ENCODE measurements at places on chromosomes 1 and 21. TPM values are rescaled to one million over a fixed set of nuclear protein-coding genes. Genes with fewer than 3 reads are reported as not detected.

GRCh38 chr1:110040548-110040947 lies 6.1 kb downstream of the STRIP1 start:
- DNase-seq = no peak

DNA sequence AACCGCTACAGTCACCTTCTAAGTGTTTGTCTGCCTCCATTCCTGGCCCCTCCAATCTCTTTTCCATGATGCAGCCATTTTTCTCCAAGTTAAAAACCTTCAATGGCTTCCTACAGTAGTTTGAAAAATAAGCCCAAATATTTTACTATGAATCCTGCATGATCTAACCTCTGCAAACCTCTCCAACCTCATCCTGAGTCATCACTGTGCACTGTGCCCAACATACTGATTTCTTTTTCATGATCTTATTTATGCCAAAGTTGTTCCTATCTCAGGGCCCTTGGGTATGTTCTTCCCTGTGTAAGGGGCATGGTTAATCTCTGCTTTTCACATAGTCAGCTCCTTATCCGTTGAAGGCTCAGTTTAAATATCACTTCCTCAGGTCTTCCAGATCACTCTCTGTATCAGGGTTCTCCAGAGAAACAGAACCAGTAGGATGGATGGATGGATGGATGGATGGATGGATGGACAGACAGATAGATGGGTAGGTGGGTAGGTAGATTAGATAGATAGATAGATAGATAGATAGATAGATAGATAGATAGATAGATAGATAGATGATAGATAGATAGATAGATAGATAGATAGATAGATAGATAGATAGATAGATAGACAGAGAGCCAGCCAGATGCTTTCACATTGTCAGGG lies 18.1 kb upstream of the PTPN14 start:
- DNase-seq = no peak

- DNase-seq = no peak
These were observed 1.2 kb upstream of the ATF3 start for GRCh38 chr1:212607206-212607912.

GRCh38 chr1:68327414-68327813 lies 95.1 kb upstream of the WLS start:
- DNase-seq = no peak

- no peak for DNase-seq
These were observed 43.9 kb downstream of the LMX1A start for GRCh38 chr1:165312591-165312990.

DNA sequence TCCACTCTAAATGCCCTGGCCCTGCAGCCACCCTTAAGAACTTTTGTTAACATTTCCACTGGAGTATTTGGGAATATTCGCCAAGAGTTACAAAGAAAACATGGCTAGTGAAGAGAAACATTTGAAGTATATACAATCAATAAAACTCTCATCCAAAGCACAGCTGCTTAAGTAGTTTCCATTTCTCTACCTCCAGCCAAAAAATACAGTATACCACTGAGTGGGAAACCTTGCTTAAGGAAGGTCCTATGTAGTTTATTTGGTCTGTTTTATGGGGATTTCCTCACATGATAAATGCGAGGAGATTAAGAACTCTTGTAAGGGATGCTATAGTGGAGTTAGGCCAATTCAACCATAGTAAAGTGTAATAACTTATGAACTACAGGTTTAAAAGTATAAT lies 382.5 kb downstream of the NEGR1 start:
- no peak for DNase-seq

- DNase-seq = no peak
These were observed 737 bp downstream of the C1orf162 start for GRCh38 chr1:111474521-111474920.

- DNase-seq = no peak
These were observed 26.2 kb upstream of the HHAT start for GRCh38 chr1:210302501-210302900.

- peak; percentile 23 for DNase-seq
These were observed at the start of gene CR1 for GRCh38 chr1:207495801-207496792. CR1 (plus strand) TSS chr1:207496157; CDS start chr1:207496268, 111 bp downstream.

GRCh38 chr1:27542463-27543273 lies 52.7 kb upstream of the WASF2 start:
- DNase-seq = peak; percentile 95

DNA sequence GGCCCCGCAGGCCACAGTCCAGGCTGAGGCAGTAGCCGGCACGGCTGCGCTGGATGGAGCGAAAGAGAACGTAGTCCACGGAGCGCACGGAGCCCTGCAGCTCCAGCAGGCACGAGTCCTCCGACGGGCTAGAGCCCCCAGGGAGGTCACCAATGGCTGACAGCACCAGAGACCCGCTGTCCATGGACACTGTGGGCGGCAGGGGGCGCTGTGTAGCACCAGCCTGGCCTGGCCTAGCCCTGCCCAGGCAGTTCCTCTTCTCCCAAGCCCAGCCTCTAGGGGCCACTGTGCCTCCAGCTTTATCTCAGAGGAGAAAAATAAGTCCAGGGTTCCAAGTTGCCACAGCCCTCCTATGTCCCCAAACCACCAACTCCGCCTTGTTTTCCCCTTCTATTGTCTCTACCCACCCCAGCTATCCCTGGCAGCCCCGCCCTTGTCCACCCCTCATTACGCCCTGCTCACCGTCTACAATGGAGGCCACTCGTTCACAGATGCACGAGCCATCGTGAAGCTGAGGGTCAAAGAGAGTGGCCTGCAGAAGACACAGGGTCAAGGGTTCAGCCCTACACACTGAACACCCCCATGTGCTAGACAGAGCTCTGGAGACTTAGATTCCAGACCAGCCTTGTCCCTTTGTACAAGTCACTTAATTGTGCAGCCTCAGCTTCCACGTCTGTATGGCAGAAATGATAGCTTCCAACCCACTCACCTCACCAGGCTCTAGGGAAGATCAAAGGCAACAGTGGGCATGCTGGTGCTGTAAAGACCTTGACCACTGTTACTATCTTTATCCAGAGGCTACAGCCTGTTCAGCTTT lies 4.4 kb downstream of the ENTREP3 start:
- peak; percentile 96 for DNase-seq

DNA sequence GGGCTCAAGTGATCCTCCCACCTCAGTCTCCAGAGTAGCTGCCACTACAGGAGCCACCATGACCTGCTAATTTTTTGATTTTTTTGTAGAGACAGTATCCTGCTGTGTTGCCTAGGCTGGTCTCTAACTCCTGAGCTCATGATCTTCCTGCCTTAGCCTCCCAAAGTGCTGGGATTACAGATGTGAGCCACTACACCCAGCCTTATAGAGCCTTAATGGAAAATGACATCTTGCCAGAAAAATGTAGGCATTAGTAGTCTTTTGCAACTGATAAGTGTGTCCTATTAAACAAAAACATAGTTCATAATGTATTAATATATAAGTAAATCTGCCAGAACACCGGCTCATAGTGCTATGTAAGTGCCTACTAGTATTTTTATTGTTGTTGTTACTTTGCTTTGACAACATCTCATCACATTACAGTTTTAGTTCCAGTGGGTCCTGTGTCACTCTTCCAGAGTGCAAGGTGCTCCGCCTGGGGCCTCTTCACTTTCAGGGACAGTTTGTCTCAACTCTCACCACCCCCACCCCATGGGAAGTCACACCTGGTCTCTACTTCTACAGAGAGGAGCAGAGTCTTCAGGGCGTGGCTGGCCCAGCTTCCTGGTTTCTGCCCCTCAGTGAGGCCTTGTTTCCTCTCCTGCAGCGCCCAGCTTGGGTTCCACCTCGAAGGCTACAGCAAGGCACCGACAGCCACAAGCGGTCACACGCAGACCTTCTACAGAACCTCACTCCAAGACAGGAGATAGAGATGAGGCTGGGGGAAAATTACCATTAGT lies 30.1 kb downstream of the RHOU start:
- DNase-seq = no peak

DNA sequence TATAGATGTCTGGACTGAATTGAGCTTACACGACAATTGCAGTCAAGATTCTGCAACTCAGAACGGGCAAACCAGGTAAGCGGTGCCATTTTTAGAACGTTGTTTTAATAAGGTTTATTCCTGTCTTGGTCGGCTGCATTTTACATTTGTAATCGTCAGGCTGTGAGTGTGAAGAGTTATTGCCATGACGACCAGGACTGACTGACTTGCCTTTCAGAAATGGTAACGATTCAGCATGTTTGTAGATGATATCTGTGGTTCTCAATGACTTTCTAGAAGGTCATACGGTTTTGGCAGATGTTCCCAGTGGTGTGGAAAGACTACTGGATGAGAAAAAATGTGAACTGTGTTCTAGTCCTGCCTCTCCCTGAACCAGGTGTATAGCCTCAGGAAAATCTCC lies 271.3 kb upstream of the B3GALT2 start:
- no peak for DNase-seq

DNA sequence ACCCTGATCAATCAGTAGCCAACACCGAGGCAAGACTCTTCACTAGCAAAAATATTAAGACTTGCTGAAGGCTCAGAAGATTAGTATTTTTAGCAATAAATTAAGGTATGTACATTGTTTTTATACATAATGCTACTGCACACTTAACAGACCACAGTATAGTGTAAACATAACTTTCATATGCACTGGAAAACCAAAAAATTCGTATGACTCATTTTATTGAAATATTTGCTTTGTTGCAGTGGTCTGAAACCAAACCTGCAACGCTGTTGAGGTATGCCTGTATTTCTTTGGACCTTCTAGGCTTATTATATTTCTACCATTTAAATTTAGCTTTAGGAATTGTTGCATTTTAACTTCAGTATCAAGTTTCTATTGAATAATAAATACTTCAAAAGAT lies 65.8 kb upstream of the BCL9 start:
- no peak for DNase-seq

- DNase-seq = no peak
These were observed 44.1 kb downstream of the ALPL start for GRCh38 chr1:21553116-21553926.

GRCh38 chr1:97674517-97674916 lies 246.3 kb downstream of the DPYD start:
- no peak for DNase-seq

DNA sequence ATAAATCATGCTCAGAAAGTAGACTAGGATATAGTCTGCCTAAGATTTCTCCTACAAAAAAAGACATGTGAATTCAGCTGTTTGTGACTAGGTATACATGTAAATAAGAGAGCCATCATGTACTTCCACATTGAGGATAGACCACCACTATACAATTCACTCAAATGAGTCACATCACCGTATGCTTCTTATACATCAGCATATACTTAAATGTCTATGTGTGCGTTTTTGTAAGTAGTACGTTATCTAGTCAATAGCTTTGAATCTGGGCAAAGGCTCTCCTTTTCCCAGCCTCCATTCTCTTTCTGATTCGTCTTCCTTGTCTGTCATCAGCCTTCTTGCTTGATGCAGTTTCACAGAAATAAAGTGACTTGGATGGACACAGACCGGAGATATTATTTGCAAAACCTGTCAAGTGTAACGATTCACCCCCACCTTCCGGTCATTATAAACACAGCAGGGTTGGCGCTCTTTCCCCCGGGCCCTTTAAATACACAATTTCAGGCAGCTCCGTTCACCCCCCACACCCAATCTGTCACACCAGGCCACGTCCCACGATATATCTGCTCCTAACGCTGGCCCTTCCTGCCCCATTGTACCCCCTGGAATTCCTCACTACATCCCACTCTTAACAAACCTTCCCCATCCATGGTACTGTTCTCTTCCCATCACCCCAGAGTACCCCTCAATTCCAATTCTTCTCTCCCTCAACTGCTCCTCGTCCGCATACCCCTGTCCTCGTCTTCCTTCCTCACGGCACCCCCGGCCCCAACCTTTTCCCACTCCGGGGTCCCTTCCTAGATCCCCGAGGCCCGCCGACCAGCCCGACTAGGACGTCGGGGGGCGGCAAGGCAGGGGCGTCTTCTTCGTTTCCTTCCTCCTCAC lies 636 bp downstream of the VAMP4 start:
- DNase-seq = peak; percentile 65

- peak; percentile 3 for DNase-seq
These were observed 345 bp downstream of the FTCD start for GRCh38 chr21:46154955-46155513.

- no peak for DNase-seq
These were observed 513.6 kb downstream of the USP25 start for GRCh38 chr21:16243396-16243795.

GBP7 gene
- total RNA-seq = 0.63 TPM

SH3BGR gene
- 7.7 TPM for total RNA-seq

NTMT2 gene
- total RNA-seq = not detected

WDR64 gene
- total RNA-seq = 0.07 TPM

RLF gene
- 18.8 TPM for total RNA-seq

GBP5 gene
- not detected for total RNA-seq
